ENCODE measurements at places on chromosomes 4 and X. TPM values are rescaled to one million over a fixed set of nuclear protein-coding genes. Genes with fewer than 3 reads are reported as not detected.

DNA sequence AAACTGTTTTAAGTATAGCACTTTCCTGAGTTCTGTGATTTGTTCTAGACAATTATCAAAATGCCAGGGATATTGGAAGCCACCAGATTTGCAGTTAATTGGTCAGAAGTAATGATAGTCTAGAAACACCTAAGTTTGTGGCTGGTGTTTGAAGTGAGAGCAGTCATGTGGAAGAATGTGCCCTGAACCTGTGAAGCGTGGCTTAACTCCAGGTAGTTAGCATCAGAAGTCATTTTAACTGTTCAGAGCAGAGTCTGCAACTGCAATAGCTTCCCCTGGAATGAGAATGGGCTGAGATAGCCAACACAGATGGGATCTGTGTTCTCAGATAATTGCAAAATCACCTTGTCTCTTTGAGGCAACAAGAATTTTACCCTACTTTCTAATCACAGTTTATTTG, 255.1 kb upstream of the GK2 start:
- no peak overlapping the region for H3K27ac ChIP-seq
- no peaks in the 10 kb centered on the region for H3K27me3 ChIP-seq
- H3K4me3 ChIP-seq: no peak overlapping the region
- no peaks in the 10 kb centered on the region for H3K4me1 ChIP-seq
- no peaks in the 10 kb centered on the region for H3K36me3 ChIP-seq

SULT1E1 gene
- not detected for total RNA-seq

UGT2B28 gene
- total RNA-seq: not detected

GRCh38 chr4:8468746-8469535, 28.4 kb downstream of the TRMT44 start:
- H3K4me1 ChIP-seq: no peaks in the 10 kb centered on the region
- H3K27ac ChIP-seq: no peak overlapping the region
- no peak overlapping the region for H3K4me3 ChIP-seq
- peak; percentile 24 for DNase-seq

- H3K4me1 ChIP-seq: peaks cover 21% of the 10 kb centered on the region
- H3K27ac ChIP-seq: no peak within 1 kb of the TSS
- DNase-seq: no peak
- peak within 1 kb of the TSS; percentile 16 for H3K4me3 ChIP-seq
- no peaks in the 10 kb centered on the region for H3K36me3 ChIP-seq
- H3K27me3 ChIP-seq: peaks cover 40% of the 10 kb centered on the region
Measured at GRCh38 chr4:121072224-121073003, at the start of gene NDNF. Gene NDNF (minus strand): TSS chr4:121072535. CDS start chr4:121045837, 26,698 bp downstream.

EGF gene
- total RNA-seq: 1.1 TPM

DNA sequence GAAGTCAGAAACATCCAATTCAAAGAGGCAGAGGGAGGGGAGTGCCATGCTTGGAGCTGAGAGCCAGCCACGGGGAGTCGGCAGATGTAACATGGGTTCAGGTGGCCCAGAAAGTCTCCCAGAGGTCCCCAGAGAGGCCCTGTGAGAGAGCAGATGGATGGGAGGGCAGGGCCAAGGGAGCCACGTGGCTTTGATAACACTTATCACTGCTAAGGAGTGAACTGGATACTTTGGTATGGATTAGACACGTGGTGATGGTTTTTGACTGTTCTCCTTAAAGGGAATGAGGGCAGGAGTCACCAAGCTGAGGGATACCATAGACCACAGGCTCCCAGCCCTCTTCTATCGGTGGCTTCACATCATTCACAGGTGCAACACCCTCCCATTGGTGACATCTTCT, 13.7 kb downstream of the CCKAR start:
- H3K4me1 ChIP-seq: no peaks in the 10 kb centered on the region
- no peak overlapping the region for H3K27ac ChIP-seq
- no peak for DNase-seq
- H3K36me3 ChIP-seq: no peaks in the 10 kb centered on the region
- H3K4me3 ChIP-seq: no peak overlapping the region

GRCh38 chrX:97898798-97899197, 1015.1 kb downstream of the RPA4 start:
- H3K36me3 ChIP-seq: no peaks in the 10 kb centered on the region
- no peak overlapping the region for H3K4me3 ChIP-seq
- no peaks in the 10 kb centered on the region for H3K27me3 ChIP-seq
- DNase-seq: no peak

DNA sequence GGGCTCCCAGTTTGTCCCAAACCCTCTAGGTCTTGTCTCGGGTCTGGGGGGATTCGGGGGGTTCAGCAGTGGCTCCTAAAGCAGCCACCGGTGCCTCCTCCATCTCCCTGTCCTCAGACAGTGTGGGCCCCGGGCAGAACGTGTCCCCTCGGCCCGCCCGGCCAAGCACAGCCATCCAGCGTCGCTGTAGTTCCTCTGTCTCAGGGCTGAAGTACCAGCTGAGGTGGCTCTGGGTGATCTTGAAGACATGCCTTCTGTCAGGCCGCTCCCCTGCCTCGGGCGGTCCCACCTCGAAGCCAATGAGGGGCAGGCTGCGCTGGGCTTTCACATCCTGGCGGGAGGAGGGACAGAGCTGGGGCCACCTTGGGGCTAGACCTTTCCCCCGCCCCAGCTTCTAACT, 5.9 kb downstream of the TSR2 start:
- H3K36me3 ChIP-seq: peaks cover 5% of the 10 kb centered on the region
- H3K4me3 ChIP-seq: no peak overlapping the region
- H3K27ac ChIP-seq: no peak overlapping the region
- peaks cover 13% of the 10 kb centered on the region for H3K4me1 ChIP-seq
- H3K27me3 ChIP-seq: no peaks in the 10 kb centered on the region

H2BW2 gene
- total RNA-seq: 0.18 TPM

VEGFD gene
- not detected for total RNA-seq

MXRA5 gene
- not detected for total RNA-seq

SLC35A2 gene
- 30.1 TPM for total RNA-seq

Measured in natural killer cell (primary cell).